ENCODE measurements at places on chromosomes 16 and 17.

DNA sequence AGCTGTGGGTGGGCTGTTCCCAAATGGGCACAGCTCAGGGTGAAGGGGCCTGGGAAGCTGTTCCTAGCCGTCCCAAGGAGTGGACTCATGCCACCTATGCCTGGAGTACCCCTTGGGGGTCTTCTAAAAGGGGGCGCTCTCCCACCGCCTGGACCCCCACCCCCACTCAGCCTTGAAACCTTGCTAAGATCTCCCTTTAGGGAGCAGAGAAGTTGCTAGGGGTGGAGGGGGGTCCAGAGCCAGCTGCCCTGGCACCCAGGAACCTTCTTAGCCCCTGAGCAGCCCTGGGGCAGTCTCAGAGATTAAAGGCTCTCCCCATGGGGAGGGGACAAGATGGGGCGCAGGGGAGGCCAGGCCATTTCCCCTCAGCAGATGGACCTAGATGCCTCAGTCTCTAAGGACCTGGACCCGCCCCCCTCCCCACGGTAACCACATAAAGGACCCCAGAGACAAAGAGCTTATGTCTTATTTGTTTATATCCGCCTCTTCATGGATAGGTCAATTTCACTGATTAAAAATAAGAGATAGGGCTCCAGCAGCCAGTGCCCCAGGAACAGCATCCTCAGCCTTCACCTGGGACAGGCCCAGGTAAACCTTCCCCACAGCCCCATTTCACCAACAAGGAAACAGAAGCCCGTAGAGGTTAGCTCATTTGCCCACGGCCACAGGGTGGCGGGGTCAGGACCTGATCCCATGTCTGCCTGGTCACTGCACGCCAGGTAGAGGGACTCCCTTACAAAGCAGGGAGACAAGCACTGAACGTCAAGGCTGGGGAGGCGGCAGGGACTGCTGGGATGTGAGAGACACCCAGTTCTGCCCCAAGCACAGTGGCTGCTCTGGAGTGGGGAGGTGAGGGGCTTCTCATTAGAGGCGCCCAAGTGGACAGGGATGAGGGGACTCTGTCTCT, 3.4 kb downstream of the MTSS2 start:
- no peak for DNase-seq

DNA sequence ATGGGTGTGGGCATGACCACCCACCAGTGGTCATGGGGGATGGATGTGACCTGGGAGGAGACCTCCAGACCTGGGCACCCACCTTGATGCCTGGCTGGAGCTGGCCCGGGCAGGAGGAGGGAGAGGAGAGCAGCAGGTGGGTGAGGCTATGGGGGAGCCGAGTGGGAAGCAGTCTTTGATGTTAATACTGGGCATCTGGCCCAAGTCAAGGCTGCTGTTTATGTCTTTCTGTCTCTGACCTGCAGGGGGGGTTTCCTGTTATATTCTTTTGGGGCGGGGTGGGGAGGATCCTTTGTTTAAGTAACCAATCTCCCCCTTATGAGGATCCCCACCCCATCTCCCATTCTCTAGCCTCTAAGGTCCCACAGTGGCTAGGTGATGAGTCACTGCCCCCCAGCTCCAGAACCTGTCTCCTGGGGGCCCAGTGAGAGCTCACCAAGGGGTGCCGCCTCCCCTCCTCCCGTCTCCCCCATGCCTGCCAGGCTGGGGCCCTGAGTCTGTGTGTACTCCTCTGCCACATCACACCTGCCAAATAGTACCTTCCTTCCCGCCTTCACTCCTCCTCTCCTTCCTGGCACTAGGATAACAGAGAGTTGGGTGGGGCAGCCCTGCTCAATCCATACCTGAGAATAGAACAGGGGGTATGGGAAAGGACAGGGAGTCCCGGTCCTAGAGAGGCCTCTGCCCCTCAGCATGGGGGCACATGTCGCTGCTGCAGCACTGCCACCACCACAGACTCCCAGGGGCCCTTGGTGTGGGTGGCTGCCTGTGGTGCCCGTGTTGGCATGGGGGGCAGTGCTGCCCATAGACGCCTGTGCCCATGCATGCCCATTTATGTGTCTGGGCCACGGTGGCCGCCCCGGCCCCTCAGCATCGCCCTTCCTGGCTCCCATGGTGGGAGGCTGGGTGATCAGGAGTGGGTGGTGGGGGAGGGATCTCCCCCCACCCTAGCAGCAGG, 7.3 kb downstream of the THRA start:
- DNase-seq: no peak

- peak; percentile 79 for DNase-seq
Measured at GRCh38 chr17:78862073-78863023, 21.7 kb upstream of the USP36 start.

DNA sequence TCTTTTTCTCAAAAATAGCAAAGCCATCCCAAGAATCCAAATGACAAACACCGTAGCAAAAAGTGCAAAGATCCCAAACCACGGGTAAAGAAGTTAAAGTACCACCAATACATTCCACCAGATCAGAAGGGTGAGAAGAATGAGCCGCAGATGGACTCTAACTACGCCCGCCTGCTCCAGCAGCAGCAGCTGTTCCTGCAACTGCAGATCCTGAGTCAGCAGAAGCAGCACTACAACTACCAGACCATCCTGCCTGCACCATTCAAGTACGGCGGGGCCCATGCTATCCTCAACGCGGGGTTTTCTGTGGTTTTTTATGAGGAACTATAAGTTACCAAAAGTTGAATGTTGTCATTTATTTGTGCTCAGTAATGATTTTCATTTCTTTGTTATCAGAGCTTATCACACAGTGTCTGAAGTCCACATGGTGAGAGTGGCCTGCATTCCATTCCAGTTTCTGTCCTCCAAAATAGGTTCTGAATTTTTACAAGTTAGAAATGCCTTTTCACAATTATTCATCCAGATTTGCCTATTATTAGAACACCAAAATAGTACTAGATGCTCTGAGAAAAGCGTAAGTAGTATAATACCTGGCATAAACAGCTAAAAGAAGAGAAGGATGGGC, 169.2 kb downstream of the MRTFB start:
- DNase-seq: no peak

- peak; percentile 34 for DNase-seq
Measured at GRCh38 chr17:77375917-77376651, 235.3 kb downstream of the SEC14L1 start.

DNA sequence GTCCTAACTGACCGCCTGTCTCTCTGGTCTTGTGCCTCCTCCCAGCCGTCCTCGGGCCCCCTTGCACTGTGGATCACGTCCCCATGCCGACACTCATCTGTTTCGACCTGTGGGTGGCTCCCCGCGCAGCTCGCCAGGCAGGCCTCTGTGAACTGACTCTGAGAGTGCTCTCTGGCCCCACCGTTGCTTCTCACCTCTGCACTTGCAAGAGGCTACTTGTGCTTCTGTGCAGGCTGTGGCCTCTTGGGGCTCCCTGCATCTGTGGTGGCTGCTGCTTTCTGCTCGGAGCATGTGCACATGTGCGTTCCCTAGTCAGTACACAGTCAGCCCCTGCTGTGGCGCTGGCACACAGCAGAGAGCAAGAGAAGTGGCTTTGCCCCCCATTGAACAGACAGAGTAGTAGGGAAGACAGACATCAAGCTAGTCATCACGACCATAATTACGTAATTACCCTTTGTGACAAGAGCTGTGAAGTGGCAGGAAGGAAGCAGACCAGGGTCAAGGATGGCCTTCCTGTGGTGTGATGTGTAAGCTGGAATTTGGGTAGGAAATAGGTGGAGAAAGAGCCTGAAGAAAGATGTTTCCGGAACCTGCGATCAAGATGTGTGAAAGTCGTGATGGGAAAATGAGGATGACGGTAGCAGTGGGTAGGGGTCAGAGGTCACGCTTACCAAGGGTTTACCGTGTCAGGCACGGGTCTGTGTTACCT, 256.0 kb upstream of the CACNG5 start:
- DNase-seq: no peak

Measured in breast epithelium (tissue), 4 donors.